ENCODE measurements at places on chromosomes 1 and 21.

GRCh38 chr1:166174108-166174507 lies 7.3 kb upstream of the FAM78B start:
- DNase-seq: peak; percentile 78

DNA sequence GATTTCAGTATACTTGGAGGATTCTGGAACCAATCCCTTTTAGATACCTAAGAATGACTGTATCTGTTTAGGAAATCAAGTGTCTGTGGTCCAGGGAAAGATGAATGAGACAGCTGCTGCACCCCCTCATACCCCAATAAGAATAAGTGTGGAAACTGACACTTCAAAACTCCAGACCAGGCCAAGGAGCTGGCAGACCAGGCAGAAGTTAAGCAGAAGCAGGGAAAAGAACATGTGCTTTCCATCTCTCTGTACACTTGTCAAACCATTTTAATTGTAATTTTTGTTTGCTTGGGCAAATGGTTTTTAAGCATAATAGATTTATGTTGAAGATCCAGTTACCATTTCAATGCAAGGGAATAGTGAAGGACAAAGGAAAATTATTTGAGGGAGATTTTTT lies 100.2 kb downstream of the GREM2 start:
- no peak for DNase-seq

GRCh38 chr1:19468397-19468956 lies 16.9 kb downstream of the CAPZB start:
- peak; percentile 55 for DNase-seq

- no peak for DNase-seq
Measured at GRCh38 chr21:37842163-37842919, 73.9 kb downstream of the KCNJ6 start.

- DNase-seq: no peak
Measured at GRCh38 chr1:205963352-205964155, 20.3 kb upstream of the SLC26A9 start.

DNA sequence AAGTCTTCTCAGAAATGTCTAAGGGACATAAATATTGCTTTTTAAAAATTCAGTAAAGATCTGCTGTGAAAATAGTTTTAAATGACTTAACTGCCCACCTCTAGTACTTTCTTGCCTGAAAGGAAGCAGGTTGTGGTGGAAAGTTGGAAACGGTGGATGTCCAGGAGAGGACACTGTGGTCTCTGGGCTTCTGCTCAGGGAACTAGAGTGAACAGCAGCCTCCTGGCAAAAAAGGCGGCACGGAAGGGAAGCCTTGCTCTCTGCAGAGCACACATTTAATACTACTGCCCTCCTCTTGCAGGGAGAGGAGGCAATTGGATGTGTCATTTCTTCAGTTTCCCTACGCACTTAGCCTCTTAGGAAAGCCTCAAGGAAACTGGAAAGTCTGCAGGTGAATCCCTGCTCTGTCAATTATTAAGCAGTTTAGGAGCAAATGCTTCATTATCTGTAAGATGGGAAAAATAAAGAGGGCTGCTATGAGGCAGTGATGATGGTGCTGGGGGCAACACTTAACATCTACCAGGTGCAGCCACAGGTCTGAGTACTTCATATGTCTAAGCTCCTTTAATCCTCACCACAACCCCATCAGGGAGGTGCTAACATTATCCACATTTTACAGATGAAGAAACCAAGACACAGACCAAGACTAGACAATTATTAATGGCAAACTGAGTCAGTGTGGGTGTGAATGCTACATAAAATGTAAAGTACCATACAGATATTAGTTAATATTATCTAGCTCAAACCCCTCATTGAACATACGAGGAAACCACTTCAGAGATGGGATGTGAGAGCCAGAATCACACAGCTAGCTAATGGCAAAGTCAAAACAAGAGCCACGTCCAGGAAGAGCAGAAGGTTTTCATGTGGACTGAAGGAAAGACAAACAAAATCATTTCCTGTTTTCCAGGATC lies 108.9 kb upstream of the ADAR start:
- DNase-seq: no peak

GRCh38 chr21:38999161-38999560 lies 184.1 kb downstream of the PSMG1 start:
- no peak for DNase-seq

DNA sequence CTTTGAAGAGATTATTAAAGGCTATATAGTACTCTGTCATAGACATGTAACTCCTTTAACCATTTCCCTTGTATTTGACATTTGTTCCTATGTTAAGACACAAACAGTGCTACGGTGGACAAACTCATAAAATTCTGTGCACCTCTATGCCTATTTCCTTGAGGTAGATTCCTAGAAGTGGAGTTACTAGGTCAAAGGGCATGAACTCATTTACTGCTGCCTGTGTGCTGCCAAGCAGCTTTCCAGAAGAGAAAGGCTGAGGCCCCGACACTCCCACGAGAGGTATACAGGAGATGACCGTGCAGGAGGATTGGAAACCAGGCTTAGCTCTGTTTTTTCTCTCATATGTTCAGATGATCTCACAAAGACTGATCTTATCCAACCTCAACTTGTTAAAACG lies 34.4 kb upstream of the TENT5C start:
- DNase-seq: no peak

DNA sequence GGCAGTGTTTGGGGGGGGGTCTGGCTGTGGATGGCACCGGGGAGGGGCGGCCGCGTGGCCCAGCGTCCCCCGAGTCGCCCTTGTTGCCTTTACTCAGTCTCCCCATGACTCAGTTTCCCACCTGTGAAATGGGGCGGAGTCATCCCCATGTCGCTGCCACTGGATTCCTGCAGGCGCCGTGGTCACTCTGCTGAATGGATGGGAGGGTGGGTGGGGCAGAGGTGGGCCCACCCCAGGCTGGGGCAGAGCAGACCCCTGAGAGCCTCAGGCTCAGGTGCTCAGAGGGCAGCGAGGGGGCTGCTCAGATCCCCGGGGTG lies 2.0 kb downstream of the COL6A1 start:
- DNase-seq: no peak

GRCh38 chr1:234683127-234683860 lies 73.3 kb upstream of the IRF2BP2 start:
- no peak for DNase-seq

GRCh38 chr1:25063591-25064416 lies 133.7 kb upstream of the RUNX3 start:
- peak; percentile 2 for DNase-seq

DNA sequence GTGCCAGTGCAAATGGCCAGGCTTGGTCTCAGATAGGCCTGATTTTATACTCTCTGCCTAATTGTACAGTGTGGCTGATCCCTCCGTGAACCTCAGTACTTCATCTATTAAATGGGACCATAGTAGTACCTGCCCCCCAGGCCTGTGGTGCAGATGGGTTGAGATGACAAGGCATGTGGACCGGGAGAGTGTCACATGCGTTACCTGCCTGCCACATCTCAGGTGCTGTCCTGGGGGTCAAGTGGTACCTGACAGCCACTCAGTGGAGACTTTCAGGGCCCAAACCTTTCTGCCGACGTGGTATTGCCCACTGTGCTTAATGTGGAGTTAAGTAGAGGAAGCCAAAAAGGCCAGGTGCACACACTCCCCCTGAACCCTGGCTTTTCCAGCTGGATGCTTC lies 197.3 kb downstream of the FOXD2 start:
- no peak for DNase-seq

DNA sequence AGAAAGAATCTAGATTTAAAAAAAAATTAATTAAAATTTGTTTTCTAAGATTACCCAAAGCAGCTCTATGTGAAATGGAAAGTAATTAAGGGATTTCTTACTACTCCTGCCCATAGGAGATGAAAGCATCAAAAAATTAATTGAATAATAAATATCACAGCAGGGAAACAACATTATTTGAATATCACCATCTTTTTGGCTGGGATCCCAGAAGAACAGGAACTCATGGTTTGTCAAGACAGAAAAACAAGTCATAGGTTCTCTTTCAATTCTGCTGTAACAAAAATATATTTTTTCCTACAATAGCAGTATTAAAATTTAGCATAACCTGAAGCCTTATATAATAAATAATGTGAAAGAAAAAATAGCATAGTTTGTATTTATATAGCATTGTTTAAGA lies 1713.4 kb downstream of the NCAM2 start:
- DNase-seq: no peak

- no peak for DNase-seq
Measured at GRCh38 chr1:35340519-35340918, 72.0 kb downstream of the ZMYM4 start.

DNA sequence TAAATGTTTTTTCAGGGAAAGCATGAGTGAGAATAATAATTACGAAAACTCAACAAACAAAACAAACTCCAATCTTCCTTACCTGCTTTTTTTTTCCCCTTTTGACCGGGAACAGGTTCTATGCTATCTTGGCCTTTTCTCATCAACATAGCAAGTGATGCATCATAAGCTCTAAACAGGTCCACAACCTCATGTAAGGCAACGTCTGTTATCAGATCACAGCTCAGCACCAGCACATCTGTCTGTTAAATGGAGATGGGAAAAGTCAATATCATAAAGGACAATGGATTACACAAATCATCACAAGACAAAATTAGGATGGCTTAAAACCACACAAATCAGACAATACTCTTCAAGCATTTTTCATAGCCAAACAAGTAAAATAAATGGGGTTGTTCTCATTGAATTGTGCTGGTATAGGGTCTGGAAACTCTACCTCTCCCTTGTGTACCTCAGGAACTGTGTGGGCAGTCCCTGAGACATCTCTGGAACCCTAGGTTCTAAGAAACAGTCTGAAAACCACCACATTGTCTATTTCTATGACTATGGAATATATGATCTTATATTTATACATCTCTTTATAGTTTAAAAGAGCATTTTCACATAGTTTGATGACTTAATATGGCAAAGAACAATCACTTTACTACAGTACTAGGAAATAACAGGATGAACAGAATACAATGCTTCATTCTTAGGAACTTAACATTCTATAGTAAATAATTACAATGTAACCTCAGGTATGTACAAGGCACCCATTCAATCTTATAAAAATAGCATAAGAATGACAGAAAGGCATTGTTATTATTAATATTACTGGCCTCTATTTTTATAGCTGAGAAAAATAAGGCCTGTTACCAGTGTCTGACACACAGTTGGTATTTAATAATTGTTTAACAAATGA lies 44.7 kb downstream of the EIF2B3 start:
- no peak for DNase-seq

DNA sequence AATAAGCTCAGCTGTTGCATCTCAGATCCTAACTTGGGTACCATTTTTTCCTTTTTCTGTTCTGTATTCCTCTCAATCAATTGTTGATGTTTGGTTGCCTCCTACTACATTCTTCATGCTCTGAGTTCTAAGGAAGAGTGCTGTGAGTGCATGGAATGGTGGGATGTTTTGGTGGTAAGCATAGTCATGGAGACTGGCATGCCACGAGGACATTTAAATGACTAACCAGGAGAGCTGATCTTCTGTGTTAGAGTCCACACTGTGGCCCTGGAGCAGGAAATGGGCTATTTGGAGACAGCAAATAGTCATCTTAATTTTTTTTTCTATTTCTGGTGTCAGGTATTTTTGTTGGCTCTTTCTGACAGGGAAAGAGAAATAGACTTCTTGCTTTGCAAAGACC lies 69.5 kb upstream of the HSD17B7 start:
- no peak for DNase-seq

GRCh38 chr1:184615301-184615700 lies 139.4 kb downstream of the EDEM3 start:
- DNase-seq: no peak

- DNase-seq: no peak
Measured at GRCh38 chr1:20047096-20047495, 22.9 kb upstream of the PLA2G5 start.

GRCh38 chr1:52706136-52706670 lies 8.1 kb upstream of the COA7 start:
- no peak for DNase-seq

DNA sequence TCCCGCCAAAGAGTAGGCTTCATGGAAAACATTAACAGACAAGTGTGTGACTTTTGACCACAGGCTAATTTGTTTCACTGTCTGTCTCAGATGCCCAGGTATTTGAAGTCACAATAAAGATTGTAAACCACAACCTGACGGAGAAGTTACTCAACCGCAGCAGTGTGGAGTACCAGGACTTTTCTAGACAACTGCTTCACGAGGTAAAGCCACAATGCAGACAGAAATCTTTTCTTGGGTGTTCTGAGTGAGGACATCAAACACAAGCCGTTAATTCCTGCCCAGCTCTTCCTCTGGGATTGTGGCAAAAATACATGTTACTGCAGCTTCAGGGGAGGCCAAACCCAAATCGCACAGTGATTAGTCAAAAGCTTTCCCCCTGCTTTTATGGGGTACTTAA lies 31.0 kb downstream of the UMODL1 start:
- DNase-seq: no peak

GRCh38 chr1:234699795-234700665 lies 90.1 kb upstream of the IRF2BP2 start:
- DNase-seq: peak; percentile 47

DNA sequence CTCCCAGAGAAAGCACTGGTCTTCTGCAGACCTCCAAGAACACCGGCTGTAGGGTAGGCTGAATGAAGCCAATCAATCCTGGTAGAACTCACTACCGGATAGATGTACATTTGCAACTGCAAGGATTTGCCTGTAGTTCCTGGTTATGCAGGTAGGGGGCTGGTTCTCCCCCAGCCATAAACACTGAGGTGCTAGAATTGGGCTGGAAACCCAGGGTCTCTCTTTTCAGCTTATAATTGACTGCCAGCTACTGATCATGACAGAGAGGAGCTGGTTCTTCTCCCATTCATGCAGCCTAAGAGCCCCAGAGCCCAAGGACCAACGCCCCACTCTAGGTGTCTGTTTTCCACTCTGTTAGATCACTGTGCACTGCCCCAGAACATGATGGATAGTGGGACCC lies 21.5 kb upstream of the MTARC2 start:
- no peak for DNase-seq

GRCh38 chr1:160221089-160221488 lies 15.9 kb downstream of the PEA15 start:
- no peak for DNase-seq
